LNCaP clone FGC (cell line): ENCODE measurements at places on chromosomes 1 and 21.

DNA sequence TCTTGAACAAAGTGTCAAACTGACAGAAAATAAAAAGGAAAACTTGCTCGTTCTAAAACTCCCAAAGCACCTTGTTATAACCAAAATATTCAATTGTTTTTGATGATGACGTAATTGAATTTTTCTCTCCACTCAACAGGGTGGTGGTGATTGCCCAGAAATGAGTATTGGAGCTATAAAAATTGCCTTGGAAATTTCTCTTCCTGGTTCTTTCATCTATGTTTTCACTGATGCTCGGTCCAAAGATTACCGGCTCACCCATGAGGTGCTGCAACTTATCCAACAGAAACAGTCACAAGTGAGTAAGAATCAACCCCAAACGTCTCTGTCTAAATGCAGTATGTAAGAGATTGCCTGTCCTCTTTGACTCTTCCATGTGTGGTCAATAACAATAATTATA, 130.1 kb downstream of the HMCN1 start:
- DNase-seq = no peak

- DNase-seq = no peak
Measured at GRCh38 chr1:202968895-202969295, 1.8 kb upstream of the CYB5R1 start.

- DNase-seq = no peak
Measured at GRCh38 chr1:15371610-15372545, 37.8 kb upstream of the EFHD2 start.

- DNase-seq = no peak
Measured at GRCh38 chr21:45504021-45504515, 38.2 kb downstream of the SLC19A1 start.

- no peak for DNase-seq
Measured at GRCh38 chr21:8994640-8995511, 1526.5 kb upstream of the TPTE start.

DNA sequence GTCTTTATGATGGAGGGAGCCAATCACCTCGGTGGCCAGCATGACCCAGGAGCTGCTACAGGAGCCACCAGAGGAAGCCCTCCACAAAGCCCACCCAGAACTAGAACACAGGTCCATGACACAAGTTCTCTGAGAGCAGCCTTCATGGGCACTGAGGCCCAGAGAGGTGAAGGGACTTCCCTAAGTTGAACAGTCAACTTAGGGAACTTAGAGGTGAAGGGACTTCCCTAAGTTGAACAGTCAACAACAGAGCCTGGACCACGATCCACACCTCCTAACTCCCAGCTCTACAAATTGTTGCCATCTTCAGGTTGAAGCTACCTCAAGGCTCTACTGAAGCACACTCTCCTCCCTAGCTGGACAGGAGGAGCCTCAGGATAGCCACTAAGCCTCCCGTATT, 132.7 kb downstream of the CCDC185 start:
- no peak for DNase-seq

- DNase-seq = no peak
Measured at GRCh38 chr1:114111731-114112641, 41.7 kb downstream of the SYT6 start.

DNA sequence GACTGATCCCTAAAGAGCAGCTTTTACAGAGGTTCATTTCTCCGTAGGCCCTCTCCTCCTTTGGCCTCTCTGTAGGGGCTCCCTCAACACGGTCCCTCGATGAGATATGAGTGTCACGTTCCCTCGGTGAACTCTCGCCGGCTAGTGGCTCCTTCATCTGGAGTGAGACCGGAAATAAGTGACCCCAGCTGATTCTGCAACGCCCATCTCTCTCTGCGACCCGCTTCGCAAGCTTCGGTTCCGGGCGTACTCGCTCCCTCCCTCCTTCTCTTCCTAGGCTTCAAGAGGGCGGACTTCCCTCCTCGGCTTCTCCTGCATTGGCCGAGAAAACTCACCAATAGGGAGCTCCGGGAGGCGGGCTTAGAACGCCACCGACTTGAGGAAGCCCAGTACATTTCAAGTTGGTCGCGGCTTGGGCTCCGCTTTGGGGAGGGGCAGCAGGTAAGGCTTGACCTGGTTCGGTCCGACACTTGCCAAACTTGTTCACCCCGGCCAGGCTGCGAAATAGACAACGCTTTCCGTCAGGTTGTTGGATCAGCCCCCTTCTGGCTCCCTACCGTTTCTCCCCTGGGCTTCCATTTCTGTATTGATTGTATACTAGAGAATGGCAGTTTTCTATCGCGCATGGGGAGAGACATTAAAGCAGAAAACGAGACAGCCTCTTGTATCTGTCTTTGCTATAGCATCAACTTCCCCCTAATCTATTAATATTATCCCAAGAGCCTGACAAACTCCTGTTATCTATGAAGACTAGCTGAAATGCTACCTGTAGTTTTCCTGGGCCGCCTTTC, at the start of the genes ANKRD34A and POLR3GL:
TSS of gene ANKRD34A (minus strand) at position 248 of the 791 bp plus-strand sequence. CDS start 2,816 bp downstream, outside the sequence.
TSS of gene POLR3GL (plus strand) at position 363 of the 791 bp plus-strand sequence. CDS start 10,176 bp downstream, outside the sequence.
- peak; percentile 97 for DNase-seq

- DNase-seq = no peak
Measured at GRCh38 chr21:38495696-38496095, 2.6 kb downstream of the ERG start.
